ENCODE measurements at places on chromosomes 4 and X. TPM values are rescaled to one million over a fixed set of nuclear protein-coding genes. Genes with fewer than 3 reads are reported as not detected.

Gene F8
- 27.4 TPM for total RNA-seq

Gene HS6ST2
- 0.46 TPM for total RNA-seq

Gene CTSO
- total RNA-seq = 47.1 TPM

Gene PCDH19
- total RNA-seq = 4.3 TPM

Gene C4orf36
- 1.5 TPM for total RNA-seq

Gene CCDC110
- total RNA-seq = 0.24 TPM
